ENCODE measurements at places on chromosomes 3 and 15.

DNA sequence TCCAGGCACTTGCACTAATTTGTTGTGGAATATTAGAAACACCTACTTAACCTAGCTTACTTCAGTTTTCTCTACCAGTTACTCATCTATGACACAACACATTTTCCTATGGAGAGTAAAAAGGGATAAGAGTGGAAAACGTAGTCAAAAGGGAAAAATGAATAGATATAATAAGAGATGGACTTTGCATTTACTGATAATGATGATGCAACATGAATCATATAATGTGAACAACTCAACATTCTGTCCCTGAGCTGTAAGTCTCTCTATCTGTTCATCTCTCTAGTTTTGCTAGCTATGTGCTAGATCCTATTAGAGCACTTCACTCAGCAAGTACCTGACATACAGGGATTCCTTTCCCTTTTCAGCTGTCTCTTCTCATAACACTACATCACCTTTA is 627.1 kb downstream of the AGBL1 start:
- DNase-seq = no peak

- peak; percentile 18 for DNase-seq
Observed at GRCh38 chr3:57078344-57078634, 17.8 kb downstream of the SPATA12 start.

GRCh38 chr15:46855388-46855787 is 861.9 kb upstream of the SEMA6D start:
- DNase-seq = no peak

- no peak for DNase-seq
Observed at GRCh38 chr3:16998236-16998923, 113.6 kb downstream of the PLCL2 start.

DNA sequence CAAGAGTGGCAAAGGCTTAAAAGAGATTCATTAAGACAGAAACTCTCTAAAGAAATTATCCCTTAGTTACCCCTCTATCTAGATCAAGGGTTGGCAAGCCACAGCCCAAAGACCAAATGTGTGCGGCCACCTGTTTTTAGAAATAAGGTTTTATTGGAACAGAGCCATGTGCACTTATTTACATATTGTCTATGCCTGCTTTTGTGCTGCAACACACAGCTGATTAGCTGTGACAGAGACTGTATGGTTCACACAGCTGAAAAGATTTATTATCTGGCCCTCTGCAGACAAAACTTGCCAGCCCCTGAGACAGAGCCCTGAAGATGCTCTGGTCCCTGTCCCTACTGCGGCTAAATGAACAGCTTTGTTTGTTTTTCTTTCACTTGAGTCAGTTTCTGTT is 88.1 kb downstream of the ADAMTS9 start:
- no peak for DNase-seq

GRCh38 chr15:62665449-62665848 is 377.1 kb upstream of the TPM1 start:
- no peak for DNase-seq

GRCh38 chr3:127388427-127388826 is 100.6 kb upstream of the PRR20G start:
- DNase-seq = no peak

- no peak for DNase-seq
Observed at GRCh38 chr3:44963571-44964325, 12.2 kb downstream of the ZDHHC3 start.

- DNase-seq = no peak
Observed at GRCh38 chr3:131900891-131901290, 133.9 kb downstream of the CPNE4 start.

DNA sequence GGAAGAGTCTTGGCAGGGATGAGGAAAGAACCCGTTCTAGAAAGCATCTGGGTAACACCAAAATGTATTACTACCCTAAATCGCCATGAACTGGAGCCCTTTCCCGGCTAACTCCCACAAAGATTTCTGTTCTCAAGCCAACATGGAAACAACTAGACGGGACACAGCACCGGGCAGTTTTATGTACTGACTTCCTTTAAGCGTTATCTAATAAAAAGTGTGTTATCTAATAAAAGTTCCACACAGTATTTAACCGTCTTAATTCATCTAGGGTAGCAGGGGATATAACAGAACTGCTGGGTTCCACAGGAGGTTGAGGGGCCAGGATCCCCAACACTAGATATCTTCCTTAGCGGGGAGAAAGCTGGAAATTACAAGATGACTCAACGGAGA is 347 bp upstream of the C3orf62 start:
- no peak for DNase-seq

DNA sequence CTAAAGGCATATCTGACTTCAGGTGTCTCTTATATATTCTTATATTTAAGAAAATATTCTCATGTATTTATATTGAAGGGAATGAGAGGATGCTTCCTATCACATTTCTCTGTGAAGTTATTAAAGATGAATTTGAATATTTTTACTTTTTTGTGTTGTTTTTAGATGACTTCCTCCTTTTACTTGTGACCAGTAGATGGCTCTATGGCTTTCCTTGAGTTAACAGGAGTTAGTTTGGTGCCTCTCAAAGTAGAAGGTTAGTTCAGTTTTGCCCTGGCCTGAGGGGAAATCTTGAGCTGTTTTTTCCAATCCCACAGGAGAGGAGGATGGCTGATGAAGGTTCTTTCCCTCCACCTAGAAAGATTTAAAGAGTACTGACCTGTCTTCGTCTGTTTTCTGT is 80.7 kb downstream of the SQOR start:
- DNase-seq = no peak

GRCh38 chr3:47007001-47007400 is 27.5 kb downstream of the NBEAL2 start:
- no peak for DNase-seq

- DNase-seq = no peak
Observed at GRCh38 chr3:151350656-151351055, 21.3 kb upstream of the P2RY13 start.

DNA sequence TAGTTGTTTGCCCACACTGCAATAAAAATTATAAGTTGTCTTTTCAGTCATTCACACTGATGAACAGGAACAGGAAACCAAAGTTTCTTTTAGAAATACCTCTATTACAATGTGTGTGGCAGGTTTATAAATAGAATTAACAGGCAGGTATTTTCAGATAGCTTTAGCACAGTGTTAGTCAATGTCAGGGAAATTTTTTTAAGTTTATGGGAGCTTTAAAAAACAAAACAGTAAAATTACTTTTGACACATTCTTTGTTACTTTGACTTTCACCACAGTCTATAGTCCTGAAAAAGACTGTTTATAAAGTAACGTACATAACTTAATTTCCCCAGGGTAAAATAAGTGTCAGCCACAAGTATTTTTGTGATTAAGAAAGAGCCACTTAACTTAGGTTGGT is 38.1 kb downstream of the SERPINI1 start:
- no peak for DNase-seq

GRCh38 chr15:86872782-86873181 is 793.1 kb downstream of the AGBL1 start:
- no peak for DNase-seq

- DNase-seq = no peak
Observed at GRCh38 chr15:39591141-39591895, 10.4 kb downstream of the THBS1 start.

DNA sequence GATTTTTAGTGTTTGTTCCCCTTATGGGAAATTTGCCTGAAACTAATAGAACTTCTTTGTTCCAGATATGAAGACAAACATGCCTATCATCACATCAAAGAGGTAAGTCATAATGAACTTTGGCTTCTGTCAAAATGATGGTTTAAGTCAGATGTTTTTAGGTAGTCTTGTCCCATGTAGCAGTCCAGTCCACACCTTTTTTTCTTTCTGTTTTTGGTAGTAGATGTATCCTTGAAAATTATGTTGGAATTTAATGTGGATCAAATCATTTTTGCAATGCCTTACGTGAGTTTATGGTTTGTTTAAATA is 12.1 kb downstream of the TSEN2 start:
- no peak for DNase-seq

DNA sequence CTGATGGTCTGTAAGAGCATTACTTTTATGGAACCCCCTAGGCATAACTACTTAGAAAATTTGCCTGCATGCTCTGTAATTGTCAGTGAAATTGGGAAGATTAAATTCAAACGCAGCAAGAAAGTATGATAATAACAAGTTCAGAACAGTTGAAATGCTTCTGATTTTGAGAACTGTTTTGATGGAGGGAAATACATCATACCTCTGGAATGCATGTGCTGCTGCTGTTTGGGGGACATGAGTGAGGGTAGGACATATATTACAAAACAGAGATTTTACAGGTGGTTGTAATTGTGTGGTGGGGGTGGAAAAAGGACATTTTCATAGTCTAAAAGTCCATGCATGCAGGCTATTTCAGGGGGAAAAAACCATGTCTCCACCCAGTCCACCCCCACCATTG is 135.0 kb upstream of the DPH6 start:
- no peak for DNase-seq

GRCh38 chr15:65087411-65087810 is 10.9 kb downstream of the KBTBD13 start:
- DNase-seq = no peak

GRCh38 chr3:114079761-114080160 is 23.2 kb downstream of the QTRT2 start:
- no peak for DNase-seq

GRCh38 chr15:59224474-59224873 is 17.8 kb downstream of the LDHAL6B start:
- DNase-seq = no peak

DNA sequence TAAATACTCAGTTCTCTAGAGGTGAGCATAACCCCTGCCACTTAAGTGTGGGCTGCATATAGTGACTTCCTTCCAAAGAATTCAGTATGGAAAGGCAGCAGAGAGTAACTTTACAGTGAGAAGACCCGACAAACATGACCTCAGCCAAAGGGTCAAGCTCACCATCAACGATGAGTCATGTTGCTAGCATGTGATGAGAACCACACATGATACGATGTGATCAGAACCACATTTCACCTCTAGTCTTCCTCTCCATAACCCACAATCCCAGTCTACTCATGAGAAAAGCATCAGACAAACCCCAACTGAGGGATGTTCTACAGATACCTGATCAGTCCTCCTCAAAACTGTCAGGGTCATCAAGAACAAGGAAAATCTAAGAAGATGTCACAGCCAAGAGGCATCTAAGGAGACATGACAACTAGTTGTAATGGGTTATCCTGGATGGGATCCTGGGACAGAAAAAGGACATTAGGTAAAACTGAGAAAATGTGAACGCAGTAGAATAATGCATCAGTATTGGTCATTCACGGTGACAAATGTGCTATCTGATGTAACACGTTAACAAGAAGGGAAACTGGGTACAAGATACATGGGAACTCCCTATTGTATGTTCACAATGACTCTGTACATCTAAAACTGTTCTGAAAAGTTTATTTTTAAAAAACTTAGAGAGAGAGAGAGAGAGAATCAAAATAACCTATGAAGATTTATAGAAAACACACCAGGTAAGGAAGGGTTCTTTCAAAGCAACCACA is 28.3 kb downstream of the SEC61A1 start:
- DNase-seq = no peak

DNA sequence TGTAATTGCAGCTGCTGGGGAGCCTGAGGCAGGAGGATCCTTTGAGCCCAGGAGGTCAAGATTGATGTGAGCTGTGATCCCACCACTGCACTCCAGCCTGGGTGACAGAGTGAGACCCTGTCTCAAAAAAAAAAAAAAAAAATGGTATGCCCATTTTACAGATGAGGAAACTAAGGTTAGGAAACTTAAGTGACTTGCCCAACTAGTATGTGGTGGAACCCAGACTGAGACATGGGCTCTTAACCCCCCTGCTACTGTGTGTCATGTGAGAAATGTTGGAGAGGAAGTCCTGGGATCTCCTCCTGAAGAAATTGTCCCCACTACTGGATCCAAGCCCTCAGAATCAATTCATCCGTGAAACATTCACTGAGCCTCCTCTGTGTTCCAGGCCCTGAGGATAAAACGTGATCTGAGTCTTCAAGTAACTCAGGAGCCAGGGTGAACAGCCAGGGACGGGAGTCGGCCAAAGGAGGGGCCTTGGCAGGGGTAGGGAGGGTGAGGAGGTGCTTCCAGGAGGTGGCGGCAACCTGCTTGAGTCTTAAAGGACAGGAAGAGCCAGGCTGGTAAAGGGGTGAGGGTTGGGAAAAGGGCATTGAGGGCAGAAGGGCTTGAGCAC is 19.6 kb upstream of the RNU6-1 start:
- no peak for DNase-seq

- DNase-seq = no peak
Observed at GRCh38 chr15:40239404-40239692, 485 bp downstream of the PAK6 start.

DNA sequence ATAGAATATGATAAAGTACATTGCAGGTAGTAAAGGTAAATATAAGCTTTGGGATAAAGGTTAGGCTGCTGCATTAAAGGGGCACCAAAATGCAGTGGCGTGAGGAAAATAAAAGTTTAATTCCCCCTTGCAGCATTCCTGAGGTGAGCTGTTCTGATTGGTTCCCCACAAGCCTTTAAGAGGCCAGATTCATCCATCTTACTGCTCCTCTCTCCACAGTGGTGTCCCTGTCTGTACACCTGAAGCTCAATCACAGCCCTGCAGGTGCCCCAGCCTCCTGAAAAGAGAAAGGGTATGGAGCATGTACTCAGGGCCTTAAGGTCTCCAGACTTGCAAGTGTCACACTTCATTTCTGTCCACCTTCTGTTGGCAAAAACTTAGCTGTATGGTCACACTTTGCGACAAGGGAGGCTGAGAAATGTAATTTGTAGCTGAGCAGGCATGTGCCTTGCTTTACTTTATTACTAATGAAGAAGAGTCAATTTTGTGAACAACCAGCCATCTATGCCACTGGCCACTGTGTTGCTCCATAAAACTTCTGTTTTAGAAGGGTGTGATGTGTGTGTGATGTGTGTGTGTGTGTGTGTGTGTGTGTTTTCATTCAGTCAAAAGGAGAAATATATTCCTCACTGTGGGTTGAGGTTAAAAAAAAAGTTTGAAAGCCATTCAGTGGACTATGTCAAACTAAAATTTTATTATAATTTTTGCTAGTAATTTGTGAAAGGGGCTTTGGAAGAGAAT is 12.8 kb downstream of the LACTB start:
- DNase-seq = no peak

DNA sequence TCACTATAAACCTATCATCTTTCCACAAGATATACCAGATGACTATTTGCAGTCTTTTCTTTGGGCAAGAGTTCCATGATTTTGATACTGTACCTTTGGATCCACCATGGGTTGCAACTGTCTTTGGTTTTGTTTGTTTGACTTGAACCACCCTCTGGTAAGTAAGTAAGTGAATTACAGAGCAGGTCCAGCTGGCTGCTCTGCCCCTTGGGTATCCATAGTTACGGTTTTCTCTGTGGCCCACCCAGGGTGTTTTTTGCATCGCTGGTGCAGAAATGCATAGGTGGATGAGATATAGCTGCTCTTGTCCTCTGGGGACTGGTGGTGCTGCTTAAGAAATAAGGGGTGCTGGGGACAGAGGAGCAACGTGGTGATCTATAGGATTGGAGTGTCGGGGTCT is 33.8 kb downstream of the CHDH start:
- no peak for DNase-seq

Measured in stimulated activated CD4-positive, alpha-beta T cell treated with anti-CD3 and anti-CD28 coated beads, Interleukin-4, amount 100 ng/mL, for 24 hours (primary cell).